ENCODE measurements at places on chromosomes 7 and 10.
A peak's percentile ranks its signal among the peaks of the same experiment; 100 is the strongest.

GRCh38 chr7:101582971-101583370 lies 46.1 kb downstream of the MYL10 start:
- no peak for DNase-seq

DNA sequence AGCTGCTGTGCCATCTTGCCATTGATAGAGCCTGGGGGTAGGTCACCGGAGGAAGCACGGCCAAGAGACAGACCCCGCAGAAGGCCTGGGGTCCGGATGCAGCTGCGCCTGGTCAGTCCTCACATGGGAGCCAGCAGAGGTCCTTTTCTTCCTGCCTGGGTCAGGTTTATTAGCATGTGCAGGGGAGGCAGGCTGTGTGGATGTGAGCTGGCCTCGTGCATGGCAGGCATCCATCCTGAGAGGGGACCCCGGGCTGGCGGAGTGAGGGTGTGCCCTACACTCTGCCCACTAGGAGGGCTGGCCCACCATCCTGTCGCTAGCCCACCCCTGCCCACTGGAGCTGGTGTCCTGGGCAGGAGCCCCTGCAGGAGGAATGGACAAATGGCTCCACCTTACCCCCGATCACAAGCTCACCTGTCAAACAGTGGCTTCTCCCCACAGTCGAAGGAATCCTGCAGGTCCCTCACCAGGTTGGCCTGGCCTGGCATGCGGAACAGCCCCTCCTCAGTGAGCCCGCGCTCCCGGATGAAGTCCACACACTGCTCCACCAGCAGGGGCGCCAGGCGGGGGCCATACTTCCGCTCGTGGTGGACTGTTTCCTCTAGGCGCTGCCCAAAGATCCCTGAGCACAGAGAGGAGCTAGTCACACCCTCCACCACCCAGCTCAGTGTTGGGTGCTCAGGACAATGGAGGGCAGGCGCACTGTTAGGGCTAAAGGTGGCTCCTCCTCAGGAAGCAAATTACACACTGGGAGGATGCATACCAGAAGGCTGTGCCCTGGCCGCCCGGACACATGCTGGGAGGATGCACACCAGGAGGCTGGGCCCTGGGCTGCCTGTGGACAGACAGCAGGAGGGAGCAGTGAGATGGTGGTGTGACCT lies 145.4 kb downstream of the ARHGAP22 start:
- DNase-seq = no peak

DNA sequence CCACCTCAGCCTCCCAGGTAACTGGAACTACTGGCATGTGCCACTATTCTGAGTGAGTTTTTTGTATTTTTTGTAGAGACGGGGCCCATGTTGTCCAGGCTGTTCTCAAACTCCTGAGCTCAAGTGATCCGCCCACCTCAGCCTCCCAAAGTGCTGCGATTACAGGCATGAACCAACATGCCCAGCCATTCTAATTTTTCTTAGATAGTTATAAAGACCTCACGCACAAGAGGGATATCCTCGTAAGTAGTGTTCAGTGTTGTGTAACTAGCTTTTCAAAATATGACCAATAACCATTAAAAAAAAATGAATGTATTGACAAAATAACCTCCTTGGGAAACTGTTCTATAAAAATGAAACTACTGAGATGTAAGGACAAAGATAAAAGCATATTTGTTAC lies 90.5 kb upstream of the FERD3L start:
- DNase-seq = no peak

DNA sequence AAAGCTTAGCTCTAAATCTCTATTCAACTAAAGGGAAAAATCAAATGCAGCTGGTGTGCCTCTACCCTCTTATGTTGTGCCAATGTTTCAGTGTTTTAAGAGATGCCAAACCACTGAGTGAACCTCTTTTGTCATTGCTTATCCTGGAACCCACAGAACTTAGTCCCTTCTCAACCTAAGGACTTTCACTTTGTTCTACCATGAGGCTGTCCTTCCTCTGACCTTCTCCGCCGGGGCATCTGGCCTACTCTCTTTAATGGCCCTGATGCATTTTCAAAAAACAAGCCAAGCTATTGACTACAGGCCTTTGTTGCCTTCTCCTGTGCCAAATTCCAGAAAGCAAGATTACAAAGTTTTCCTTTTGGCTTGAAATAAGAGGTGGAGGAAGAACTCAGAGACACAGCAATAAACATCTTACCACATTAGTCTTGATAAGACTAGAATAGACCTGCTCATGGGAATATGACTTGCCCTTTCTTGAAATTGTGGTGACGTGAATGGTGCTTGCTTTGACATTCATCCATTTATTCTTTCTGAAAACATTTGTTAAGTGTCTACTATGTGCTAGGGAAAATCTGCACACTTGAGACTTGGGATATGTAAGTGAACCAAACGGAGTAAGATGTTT lies 253.2 kb upstream of the SMIM30 start:
- no peak for DNase-seq

- DNase-seq = no peak
Measured at GRCh38 chr7:120233338-120233737, 39.6 kb upstream of the KCND2 start.

- DNase-seq = no peak
Measured at GRCh38 chr10:25633542-25633941, 300.5 kb upstream of the MYO3A start.

DNA sequence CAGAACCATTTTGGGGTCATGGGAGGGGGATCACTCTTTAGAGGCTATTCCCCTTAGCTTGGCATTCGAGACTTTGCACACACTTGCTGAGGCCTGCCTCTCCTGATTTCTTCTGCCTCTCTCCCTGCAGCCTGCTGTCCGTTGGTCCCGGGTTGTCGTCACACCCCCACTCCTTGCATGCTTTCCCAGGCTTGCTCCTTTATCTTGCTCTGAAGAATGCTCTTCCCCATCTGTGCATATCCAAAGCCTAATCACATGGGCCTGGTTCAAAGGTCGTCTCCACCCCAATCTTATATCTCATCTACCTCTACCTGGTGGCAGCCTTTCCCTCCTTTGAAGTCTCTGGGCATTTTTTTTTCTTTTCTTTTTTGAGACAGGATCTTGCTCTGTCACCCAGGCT lies 24.3 kb upstream of the EMX2 start:
- no peak for DNase-seq

DNA sequence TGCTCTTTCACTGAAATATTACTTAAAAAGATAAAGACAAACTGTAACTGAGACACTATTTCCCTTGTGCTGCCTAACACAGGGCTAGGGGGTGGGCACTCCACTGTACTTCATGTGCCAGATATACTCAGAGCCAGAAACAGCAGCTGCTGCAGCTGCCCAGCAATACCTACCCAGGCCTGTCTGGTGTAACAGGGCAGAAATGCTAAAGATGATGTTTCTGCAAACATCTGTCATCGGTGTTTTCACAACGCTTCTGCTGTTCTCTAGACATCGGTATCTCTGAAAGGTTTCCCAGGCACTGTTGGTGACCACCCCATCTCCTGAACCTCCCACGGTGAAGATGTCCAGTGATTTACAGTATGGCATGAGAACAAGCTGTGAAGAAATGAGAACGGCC lies 42.7 kb downstream of the LAMB1 start:
- DNase-seq = no peak

DNA sequence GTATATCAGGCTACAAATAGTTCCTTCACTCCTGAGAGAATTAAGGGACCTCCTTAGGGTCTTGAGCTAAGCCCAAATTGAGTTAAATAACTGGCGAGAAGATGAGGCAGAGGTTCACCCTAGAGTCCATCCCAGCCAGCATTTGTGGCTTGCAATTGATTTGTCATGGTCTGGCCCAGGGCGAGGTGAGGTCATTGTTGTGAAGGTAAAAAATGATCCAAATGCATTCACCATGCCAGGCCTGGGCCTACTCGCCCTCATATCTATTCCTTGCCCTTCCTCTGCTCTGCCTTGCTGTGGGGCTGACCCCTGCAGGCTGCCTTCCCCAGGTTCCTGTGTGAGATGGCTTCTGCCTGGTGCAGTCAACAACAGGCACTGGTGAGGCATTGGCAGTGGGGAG lies 207.2 kb downstream of the ZNF365 start:
- no peak for DNase-seq

- DNase-seq = no peak
Measured at GRCh38 chr10:1933215-1933614, 195.9 kb upstream of the ADARB2 start.

GRCh38 chr10:42744134-42744701 lies 38.4 kb upstream of the BMS1 start:
- no peak for DNase-seq

DNA sequence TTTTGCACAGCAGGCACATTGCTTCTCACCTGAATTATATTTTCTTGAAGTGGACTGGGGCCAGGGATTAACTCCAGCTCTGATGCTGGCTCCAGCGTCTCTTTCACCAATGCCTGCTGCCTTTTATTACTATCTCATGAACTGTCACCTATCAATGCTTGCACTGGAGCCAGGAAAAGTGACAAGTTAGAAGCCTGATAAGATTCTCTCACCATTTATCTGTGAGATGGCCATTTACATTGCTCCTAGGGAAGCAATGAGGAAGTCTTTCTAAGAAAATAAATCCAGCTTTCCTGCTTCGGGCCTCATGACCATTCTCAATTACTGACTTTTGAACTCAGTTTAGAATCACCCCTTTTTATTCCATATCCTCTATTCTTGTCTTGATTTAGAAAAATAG lies 48.5 kb upstream of the LRRTM3 start:
- no peak for DNase-seq

- DNase-seq = no peak
Measured at GRCh38 chr7:41399171-41399570, 303.7 kb downstream of the INHBA start.

GRCh38 chr10:51445588-51445987 lies 253.8 kb downstream of the CSTF2T start:
- no peak for DNase-seq

- no peak for DNase-seq
Measured at GRCh38 chr10:47438857-47439474, 44.9 kb downstream of the ANXA8 start.

- DNase-seq = no peak
Measured at GRCh38 chr10:72264536-72264935, 9.2 kb upstream of the DDIT4 start.

- DNase-seq = no peak
Measured at GRCh38 chr10:131728286-131729228, 172.3 kb upstream of the PPP2R2D start.

GRCh38 chr7:92698237-92698841 lies 108.1 kb upstream of the FAM133B start:
- peak; percentile 29 for DNase-seq

- DNase-seq = no peak
Measured at GRCh38 chr7:157090485-157091165, 48.1 kb upstream of the UBE3C start.

- no peak for DNase-seq
Measured at GRCh38 chr7:22589641-22590201, 89.7 kb upstream of the STEAP1B start.
